NCI-H748 treated with DMSO at 0.1 percent for 48 hours (cell line): ENCODE measurements at places on chromosomes 1 and 21.

DNA sequence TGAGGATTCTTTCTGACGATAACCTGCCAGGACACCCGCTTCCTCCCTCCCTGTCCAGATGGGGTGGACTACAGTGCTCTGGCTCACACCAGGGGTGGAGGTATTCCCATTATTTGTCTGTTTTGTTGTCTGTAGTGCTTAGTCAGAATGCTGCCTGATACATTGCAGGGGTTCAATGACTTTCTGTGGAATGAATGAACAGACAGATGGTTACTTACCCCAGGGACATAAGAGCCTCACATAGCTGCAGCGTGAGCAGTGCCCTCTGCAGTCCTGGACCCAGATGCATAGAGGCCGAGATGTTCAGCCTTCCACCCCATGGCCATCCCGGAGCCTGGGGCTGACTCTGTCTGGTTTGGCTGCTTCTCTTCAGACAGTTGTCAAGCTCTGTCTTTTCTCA, 13.0 kb upstream of the F3 start:
- DNase-seq, result no peak

- DNase-seq, result peak; percentile 50
These were observed 318.8 kb upstream of the DEPDC1 start for GRCh38 chr1:68815632-68816031.

- DNase-seq, result no peak
These were observed 65.4 kb downstream of the RPE65 start for GRCh38 chr1:68384321-68384813.

- DNase-seq, result no peak
These were observed 5.7 kb downstream of the PLA2G4A start for GRCh38 chr1:186834399-186834958.

DNA sequence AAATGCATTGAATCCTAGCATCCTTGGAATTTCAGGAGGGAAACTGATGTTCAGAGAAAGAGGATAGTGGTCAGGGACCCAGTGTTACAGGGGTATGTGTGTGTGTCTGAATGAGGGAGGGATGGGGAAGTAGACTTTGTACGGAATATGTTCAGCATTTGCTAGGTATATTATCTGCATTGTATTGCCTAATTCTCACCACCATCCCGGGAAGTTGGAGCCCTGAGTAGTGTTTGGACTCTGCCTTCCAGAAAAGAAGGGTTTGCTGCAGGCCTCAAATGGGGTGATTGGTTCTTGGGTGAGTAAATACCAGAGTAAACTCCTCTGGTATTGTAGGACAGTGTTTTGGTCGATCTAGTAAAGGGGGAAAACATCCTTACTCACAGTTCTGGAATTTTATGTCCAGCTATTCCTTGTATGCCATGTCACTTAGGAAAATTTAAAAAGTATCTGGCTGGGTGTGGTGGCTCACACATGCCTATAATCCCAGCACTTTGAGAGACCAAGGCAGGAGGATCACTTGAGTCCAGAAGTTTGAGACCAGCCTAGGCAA, 7.1 kb upstream of the ZNF496 start:
- no peak for DNase-seq

GRCh38 chr1:186564582-186564981, 103.7 kb upstream of the PDC start:
- DNase-seq, result no peak

GRCh38 chr1:192933744-192934143, 124.9 kb downstream of the RGS2 start:
- no peak for DNase-seq

DNA sequence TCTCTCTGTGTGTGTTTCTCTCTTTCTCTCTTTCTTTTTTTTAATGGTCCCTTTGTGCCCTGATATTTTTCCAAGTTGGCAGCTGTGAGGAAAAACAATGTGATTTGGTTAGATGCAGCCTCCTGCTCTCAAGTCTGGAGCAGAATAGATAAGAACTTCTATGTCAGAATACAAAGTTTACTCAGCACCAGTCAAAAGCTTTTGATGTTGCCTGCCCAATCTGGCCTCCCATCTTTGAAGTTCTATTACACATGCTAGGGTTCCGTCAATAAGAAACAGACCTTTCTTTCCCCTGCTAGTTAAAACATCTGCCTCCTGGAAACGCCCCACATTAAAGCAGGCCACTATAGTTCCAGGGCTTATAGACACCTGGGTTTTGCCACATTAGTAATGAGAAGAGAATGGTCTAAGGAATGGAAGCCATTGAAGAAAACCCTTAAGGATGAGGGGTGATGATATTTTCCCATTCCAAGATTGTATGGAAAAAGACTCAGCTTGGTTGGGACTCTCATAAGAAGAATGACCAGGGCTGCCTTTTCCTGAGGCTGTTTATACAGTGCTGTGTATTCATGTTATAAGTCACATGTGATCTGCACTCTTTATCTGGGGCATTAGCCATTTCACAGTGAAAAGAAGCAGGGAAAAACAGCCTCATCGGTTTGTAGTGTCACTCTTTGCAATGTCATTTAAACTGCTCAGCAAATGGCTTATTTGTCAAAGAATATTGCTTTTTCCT, 414.7 kb upstream of the PROX1 start:
- no peak for DNase-seq

DNA sequence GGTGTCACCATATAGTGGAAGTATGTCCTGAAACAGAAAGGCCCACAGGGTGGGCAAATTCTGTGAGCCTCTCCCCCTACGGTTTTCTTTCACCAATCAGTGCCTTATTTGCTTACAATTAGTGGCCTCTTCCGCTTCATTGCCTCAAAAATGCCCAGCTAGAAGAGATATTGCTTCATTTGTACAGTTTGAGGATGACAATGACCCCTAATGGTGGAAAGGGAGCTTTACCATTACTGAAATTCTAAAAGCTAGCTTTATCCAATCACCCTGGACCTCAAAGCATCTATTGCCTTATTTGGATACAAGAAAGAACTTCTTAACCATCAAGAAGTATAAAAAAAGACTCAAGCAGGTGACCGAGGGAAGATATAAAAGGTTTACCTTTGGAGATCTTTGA, 49.6 kb downstream of the LRRC71 start:
- DNase-seq, result no peak

DNA sequence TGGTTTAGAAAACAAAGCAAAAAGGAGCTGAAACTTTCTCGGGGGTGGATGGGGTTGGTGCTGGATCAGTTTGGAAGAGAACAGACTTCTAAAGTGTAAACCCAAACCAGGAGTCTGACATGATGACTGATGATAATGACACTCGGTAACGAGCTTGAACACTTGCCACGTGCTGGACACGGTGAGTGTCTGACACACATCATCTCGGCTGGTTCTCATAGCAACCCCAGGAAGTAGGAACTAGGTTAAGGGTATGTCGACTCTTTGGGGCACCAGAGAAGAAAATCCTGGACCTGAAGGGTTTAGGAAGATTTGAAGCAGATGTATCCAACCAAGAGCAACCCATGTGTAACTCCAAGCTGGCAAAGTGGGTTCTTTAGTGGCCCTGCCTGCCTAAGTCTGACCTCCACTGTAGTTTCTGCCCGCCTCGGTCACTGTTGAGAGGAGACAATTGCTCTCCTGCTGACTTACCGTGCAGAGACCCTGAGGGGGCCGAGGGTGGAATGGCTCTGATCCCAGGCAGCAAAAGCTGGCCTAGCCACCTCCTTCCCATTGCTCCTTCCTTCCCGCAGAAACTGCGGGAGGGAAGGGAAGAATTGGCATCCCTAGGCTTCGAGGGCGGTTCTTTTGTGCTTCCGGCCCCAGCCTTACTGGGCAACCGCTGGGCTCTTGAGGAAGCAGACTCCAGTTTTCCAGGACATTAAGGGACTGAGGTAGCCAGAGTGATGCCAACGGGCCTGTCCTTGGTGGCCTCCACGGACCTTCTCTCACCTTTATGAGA, 156.0 kb downstream of the TOMM20 start:
- no peak for DNase-seq

GRCh38 chr1:53967409-53968124, 21.4 kb downstream of the LRRC42 start:
- no peak for DNase-seq

- no peak for DNase-seq
These were observed 21.5 kb downstream of the ADGRB2 start for GRCh38 chr1:31742462-31743212.

DNA sequence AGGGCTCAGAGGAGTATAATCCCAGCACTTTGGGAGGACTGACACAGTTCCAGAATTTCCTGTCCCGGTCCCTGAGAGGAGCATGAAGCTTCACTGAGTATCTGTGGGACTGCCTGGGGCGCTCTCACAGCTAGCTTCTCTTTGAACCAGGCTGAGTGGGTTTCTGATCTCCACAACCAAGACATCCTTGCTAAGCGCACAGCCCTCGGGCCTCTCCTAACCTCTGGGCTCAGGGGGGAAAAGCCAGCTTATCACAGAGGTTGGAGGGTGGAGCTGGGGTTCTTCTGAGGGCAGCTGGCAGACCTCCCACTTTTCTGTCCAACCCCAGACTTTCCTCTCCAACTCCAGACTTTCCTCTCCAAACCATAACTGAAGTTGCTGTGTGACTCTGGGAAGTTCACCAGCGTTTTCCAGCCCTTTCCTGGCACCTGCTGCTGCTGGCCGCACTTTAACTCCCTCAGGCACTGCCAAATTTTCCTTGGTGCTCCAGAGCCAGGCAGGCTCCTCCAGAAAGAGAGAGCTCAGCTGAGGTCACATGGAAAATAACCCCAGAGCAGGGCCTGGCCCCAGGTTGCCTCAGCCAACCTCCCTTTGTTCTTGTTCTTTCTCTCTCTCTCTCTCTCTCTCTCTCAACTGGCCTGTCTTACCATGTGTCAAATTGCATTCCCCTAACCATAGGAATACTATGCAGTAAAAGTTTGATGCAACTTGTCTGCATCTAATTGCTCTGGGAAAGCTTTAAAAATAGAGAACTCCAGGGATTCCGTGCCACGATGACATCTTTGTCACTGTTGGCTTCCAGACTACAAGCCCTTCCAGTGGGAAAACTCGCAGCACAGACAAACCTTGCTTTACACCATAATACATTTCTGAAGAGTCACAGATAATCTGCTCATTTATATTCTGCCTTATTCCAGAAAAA, 49.5 kb downstream of the OLFML2B start:
- DNase-seq, result no peak

DNA sequence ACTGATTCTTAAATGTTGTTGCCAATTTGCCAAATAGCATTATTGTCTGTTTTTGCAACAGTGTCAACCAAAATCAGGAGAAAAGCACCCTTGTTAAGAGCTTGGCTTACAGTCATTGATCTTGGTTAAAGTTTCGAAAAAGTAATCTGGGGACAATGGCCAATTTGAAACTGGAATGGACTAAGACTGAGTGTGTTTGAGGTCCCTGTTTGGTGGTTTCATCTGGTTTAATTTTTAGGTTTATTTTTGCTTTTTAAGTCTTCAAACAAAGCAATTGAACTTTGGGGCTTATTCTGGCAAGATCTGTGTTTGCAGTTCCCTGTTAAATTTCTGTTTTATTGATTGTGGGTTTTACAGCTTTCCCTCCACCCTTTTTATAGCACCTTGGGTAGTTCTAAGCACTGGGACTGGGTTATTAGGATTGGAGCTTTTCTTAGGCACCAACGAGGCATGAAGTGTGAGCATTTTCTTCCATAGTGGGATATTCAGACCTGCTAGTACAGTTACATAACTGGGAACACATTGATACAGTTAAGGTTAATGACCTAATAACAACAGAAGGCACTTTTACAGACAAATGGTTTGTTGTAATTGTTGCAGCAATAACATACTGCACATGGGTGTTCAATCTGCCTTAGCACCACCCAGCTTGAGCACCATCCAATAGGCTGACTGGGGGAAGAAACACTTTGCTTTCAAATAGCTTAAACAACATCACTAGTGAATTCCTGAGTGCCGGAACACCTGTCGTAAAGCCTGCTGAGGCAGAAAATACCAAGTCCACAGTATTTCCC, 40.6 kb upstream of the MAP10 start:
- DNase-seq, result no peak

- no peak for DNase-seq
These were observed 104.3 kb upstream of the KRTAP19-8 start for GRCh38 chr21:31142600-31142999.

DNA sequence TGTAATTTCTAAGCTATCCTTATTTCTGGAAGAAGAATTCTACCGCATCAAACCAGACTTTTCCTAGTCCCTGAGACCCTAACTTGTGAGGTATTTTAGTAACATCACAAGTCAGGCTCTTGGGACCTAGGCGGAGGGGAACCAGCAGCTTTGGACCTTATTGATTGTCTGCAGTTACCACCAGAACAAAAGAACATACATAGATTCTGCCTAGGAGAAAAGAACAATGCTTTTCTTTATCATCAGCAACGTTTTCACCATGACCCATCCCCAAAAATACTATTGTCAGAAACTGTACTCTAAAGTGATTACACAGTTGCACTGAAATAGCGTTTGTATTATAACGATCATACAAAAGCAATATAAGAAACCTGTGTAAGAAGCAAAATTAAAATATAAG, 860.4 kb downstream of the USP25 start:
- no peak for DNase-seq
